Articular chondrocyte of knee joint (primary cell): ENCODE measurements at places on chromosomes 13 and 19. TPM values are rescaled to one million over a fixed set of nuclear protein-coding genes. Genes with fewer than 3 reads are reported as not detected.

The IL11 gene
- 1.2 and 1.4 TPM in 2 replicates for total RNA-seq

The C19orf25 gene
- 20.3 and 24.0 TPM in 2 replicates for total RNA-seq

The TEAD2 gene
- total RNA-seq: 21.3 and 25.6 TPM in 2 replicates

The C19orf81 gene
- not detected in 2 replicates for total RNA-seq
